ENCODE measurements at places on chromosomes 2 and 18. TPM values are rescaled to one million over a fixed set of nuclear protein-coding genes. Genes with fewer than 3 reads are reported as not detected.
A peak's percentile ranks its signal among the peaks of the same experiment; 100 is the strongest.

CYRIA gene
- total RNA-seq: 18.3 TPM

GRCh38 chr2:118982039-118982438, 40.0 kb downstream of the MARCO start:
- DNase-seq: no peak

DNA sequence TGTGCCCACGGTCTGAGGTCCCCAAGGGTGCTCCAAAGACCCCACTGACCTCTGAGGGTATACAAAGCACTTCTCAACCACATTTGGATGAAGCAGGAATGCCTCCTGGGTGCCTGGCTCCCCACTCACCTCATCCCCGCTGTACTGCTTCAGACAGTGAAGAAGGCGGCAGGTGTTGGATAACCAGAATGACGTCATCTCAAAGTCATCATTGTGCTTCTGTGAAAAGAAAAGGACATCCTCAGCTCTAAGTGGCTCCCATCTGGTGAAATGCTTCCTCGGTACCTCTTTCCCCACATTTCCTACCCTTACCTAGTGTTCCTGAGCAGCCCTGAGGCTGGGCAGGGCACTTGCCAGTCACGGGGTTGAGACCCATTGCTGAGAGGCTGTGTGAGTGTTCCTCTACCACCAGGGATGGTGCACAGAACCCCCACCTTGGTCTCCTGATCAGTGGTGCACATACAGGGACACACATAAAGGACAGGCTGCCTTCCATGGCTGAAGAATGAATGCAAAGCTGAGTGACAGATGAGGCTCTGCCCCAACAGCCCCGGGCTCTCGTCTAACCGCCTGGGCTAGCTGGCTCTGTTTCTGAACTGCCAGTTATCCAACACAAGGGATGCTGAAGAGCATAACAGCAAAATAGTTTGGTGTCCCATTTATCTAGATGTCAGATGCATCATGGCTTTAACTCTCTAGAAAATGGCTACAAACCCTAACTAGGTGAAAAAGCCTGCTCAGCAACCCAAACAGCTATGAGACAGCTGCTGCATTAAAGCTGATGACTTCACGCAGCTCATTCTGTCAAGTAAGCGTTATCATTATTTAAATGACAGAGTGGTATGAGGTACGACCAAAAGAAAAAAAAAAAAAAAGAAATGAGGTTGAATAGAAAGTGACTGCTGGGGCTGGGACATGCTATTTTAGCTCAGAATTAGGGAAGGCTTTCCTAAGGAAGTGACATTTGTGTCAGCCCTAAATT, 28.2 kb upstream of the ACAA2 start:
- DNase-seq: no peak

DNA sequence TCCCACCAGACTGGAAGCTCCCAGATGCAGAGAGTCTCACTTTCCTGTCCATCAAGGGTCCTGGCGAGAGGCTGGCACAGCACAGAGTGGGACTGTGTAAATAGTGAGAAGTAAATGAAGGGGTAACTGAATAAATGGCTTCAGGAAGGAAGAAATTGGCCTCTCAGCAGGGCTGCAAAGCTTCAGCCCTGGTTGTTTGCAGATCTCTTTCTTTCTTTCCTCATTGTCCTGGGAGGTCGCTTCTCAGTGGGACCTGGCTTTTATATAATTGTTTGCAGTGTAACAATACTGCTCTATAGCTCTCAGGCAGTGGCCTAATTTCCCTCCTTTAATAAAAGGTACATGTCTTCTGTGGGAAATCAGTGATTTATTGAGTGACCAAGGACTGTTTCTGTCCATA, 74.9 kb upstream of the GPR45 start:
- DNase-seq: no peak

DNA sequence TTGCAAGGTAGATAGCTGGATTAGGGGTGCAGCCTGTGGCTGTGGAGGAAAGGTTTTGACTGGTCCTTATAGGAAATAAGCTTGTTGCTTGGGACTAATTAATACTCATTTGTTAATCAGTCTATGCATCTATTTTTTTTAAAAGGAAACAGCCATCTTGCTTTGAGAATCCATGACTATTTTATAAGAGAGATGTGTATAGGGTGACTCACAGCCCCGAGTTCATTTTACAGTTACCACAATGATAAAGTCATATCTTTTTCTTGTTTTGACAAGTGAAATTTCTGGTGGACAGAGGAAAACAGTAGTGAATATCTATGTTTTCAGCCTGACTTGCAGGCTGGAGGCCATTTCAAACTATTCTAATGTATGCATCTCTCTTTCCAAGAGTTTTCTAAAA, 193.5 kb upstream of the CCDC68 start:
- DNase-seq: no peak

DNA sequence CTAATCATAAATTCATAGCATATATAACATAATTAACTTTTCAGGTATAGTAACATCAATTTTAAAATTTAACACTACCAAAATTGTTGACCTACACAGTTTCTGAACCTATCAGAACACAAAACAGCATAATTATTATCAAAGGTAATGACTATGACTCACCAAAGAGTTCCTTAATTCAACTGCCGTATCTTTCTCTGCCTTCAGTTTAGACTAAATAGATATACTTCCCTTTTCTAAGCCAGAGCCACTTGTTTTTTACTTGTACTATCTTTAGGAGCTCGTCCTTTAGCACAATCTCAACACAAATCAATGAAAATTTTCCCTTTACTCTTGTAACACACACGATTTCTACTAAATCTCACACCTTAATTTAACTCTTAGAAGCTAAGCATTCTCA, 54.4 kb downstream of the CCDC88A start:
- DNase-seq: no peak

TEKT4 gene
- total RNA-seq: not detected

GRCh38 chr2:23092831-23093230, 292.1 kb upstream of the KLHL29 start:
- no peak for DNase-seq

DNA sequence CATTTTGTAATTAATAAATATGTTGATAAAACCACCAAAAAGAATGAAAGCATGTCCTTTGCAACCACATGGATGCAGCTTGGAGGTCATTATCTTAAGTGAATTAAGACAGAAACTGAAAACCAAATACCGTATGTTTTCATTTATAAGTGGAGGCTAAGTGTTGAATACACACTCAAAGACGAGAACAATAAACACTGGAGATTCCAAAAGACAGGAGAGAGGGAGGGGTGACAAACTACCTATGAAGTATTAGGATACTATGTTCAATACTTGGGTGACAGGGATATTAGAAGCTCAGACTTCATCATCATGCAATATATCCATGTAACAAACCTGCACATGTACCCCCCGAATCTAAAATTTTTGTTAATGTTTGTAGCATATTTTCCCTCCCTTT, 7.0 kb downstream of the ERLEC1 start:
- no peak for DNase-seq

- DNase-seq: no peak
Observed at GRCh38 chr2:8980096-8980495, 23.4 kb downstream of the MBOAT2 start.

GRCh38 chr2:198314559-198315153, 510.3 kb downstream of the PLCL1 start:
- DNase-seq: peak; percentile 73

GRCh38 chr2:19028587-19029375, 329.6 kb downstream of the OSR1 start:
- no peak for DNase-seq

DNA sequence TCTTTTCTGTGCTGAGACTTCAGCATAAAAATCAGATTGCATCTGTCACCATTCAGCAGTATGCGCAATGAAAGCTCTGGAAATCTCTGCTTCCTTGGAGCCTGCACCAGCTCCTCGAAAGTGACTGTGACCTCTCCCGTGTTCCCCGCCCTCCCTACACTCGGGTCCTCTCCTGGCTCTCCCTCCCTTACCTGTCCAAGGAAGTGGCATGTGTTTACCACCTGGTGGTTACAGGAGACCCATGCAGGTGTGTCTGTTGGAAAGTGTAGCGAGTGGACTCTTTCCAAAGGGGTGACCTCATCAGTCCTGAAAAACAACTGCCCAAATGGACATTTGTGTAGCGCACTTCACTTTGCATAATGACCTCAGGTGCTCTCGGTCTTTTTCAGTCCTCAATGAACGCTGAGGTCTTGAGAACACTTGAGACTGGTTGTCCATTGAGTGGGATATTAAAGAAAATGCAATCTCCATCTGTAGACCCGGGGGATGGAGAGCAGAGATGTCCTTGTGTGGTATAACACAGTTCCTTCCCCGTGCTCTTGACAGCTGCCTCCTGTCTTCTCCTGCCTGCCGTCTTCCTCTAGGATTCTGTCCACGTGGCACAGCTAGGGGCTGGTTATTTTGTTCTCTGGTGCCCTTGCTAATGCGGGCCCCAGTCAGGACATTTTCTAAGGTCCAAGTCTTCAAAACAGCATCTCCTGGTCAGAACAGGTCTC, 133.2 kb downstream of the ACKR3 start:
- no peak for DNase-seq

DNA sequence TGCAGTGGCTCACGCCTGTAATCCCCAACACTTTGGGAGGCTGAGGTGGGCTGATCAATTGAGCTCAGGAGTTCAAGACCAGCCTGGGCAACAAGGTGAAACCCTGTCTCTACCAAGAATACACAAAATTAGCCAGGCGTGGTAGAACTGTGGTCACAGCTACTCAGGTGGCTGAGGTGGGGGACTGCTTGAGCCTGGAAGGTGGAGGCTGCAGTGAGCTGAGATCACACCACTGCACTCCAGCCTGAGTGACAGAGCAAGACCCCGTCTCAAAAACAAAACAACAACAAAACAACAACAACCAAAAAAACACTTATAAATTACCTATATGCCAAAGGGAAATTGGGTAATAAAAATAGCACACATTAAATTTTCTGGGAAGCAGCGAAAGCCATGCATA, 141.6 kb downstream of the HDAC4 start:
- DNase-seq: no peak

DNA sequence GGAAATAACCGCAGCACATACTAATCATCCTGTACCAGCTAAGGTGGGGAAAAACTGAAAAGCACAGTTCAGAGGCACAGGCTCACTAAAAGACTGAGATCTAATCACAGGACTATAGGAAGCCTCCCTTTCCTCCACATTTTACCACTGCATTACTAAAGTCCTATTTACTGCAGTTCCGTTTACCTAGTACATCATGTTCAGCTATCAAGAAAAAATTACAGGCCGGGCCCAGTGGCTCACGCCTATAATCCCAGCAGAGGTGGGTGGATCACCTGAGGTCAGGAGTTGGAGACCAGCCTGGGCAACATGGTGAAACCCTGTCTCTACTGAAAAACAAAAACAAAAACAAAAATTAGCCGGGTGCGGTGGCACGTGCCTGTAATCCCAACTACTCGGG, 11.0 kb upstream of the NBEAL1 start:
- DNase-seq: no peak

- no peak for DNase-seq
Observed at GRCh38 chr2:8602809-8603208, 79.0 kb upstream of the ID2 start.

- DNase-seq: peak; percentile 74
Observed at GRCh38 chr2:29196792-29197788, 81.9 kb downstream of the CLIP4 start.

CGREF1 gene
- not detected for total RNA-seq

DNA sequence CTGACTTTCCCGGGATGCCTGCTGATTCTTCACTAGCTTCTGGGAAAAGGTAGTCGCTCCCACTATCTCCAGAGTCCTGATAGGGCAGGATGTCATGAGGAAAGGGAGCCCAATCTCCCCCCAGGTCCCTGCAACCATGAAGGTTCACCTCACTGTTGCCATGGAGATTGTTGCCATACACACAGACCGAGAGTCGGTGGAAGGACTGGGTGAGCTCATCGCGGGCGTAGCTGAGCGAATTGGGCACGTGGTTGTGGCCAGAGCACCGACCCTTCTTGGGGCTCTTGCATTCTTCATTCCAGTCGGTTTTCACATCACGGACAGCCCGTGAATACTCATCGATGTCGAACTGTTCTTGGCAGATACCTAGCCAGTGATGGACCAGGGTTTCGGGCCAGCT, 97.4 kb downstream of the MEP1B start:
- no peak for DNase-seq

MROH2A gene
- total RNA-seq: not detected

DOK6 gene
- 0.47 TPM for total RNA-seq

- DNase-seq: no peak
Observed at GRCh38 chr2:61247204-61247812, 85.3 kb downstream of the C2orf74 start.

- no peak for DNase-seq
Observed at GRCh38 chr2:232714969-232715368, 17.8 kb downstream of the GIGYF2 start.

DNA sequence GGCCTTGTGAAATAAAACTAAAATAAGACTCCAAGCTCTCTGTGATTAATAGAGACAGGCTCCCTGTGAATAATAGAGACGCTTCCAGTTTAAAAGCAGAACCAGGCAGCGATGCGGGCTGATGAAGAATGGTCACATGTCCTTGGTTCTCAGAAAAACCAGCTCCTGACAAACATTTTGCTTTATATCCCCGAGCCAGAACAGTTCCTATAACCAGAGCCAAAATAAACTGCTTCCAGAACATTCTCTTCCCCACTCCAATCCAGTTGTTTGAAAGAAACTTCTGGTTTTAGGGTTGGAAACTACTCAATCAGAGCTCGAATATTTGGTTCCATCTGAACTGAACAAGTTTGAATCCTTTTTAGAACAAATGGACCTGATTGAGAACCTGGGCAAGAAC, 213.7 kb downstream of the TSN start:
- no peak for DNase-seq

DNA sequence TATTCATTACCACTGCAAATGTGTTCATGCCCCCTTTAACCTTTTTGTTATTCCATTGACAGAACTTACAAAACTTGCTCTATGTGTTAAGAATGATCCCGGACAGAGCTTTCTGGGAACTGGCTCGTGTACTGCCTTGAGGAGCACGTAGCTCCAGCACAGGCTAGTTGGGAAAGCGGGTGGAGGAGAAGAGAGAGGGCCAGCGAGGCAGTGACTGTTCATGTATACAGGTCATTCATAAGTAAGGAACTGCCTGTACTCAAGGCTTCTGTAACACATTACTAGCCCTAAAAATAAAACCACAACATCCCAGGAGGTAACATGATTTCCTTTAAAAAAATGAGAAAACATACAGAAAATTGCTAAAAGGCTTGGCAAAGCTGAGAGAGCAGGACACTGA, 109.0 kb downstream of the STK39 start:
- no peak for DNase-seq

KIAA2012 gene
- total RNA-seq: not detected

DNA sequence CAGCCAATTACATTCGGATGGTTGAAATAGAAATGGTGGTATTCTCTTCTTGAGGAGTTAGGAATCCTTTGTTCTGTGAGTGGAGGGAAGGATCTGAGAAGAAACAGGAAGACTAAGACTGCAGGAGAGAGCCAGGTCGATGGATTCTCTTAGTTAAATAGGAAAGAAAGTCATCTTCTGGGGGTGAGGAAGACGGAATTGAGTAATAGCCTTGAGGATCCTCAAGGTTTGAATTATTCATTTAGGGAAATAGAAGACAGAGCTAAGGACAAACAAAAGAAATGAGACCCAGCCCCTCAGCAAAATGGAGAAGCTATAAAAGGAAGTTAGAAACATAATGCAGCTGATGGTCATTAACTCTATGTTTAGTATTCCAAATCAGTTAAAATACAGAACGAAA, 1.8 kb downstream of the LAPTM4A start:
- DNase-seq: no peak

GRCh38 chr2:211175956-211176355, 619.6 kb downstream of the CPS1 start:
- no peak for DNase-seq

GRCh38 chr2:109727929-109728447, 66.1 kb upstream of the RGPD5 start:
- no peak for DNase-seq

Data from SJCRH30 (cell line).